ENCODE measurements at places on chromosomes 6 and 20.
A peak's percentile ranks its signal among the peaks of the same experiment; 100 is the strongest.

GRCh38 chr6:45609141-45609638, 231.5 kb upstream of the SUPT3H start:
- peak; percentile 95 for DNase-seq

DNA sequence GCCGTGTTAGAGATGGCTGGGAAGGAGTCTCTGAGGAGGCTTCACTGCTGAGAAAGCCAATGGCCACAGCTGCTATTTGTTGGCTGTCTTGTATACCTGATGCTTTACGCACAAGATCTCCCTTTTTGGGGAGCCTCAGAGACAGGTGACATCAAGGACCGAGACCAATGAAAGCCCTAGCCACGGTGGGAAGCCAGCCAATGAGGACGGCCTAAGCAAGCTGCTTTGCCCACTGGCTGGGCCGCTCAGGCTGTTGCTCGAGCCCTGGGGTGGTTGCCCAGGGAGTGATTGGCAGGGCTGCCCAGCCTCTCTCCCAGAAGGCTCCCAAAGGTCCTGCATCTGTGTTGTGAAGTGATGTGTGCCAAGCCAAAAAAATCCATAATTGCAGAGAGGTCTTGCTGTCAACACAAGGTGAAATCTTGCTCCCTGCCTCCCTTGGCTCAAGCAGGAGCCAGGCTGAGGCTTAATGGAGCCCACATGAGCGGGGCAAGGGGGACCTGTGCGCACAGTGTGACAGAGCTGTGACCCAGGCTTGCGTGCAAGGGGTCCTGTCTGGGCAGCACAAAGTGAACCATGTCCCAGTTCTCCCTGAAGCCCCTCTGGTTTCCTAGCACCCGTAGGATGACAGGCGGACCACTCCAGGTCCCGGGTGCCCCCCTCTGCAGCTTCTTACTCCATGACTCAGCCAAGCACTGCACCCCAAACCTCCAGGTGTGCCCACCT, 4.3 kb downstream of the MMP24OS start:
- no peak for DNase-seq

DNA sequence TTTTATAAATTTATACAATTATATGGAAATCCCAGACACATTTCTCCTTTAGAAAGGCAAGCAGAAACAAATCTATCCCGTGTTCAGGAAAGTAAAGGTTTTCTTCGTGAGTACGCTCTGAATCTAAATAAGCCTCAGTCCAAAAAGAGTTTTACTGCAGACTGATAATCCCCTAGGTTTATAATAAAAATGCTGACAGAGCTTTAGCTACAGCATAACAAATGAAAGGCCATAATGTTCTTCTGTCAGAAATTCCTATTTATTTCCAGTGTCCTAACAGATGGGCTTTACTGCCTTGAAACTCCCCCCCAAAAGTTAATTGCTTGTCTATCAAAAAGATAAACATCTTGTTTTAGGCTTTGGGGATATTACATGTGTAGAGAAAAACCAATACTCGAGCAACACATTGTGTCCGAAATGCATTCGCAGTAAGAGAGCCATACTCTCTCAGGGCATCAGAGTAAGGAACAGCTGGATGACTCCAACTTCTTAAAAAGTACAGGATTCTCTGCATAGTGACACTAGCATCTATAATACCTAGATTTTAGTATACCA, 109.0 kb downstream of the PRKN start:
- DNase-seq = no peak

GRCh38 chr6:139325125-139325524, 33.3 kb upstream of the TXLNB start:
- DNase-seq = no peak

GRCh38 chr20:64077876-64078551, 1.3 kb downstream of the RGS19 start:
- no peak for DNase-seq

GRCh38 chr6:19394687-19395086, 442.5 kb upstream of the ID4 start:
- DNase-seq = no peak

DNA sequence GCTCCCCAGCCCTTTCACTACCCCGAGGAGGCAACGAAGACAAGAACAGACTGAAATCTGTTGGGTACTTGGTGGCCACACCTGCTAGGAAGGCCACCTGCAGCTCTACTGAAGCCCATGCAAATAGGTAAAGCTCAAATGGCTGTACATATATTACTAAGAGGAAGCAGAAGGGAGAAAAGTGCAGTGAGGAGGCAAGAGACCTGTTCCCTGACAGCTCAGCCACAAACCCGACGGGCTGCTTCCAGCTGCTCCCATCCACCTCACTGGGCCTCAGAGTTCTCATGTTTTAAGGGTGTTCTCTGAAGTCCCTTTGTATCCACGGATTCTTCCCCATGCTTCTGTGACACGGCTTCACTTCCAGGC, 24.6 kb downstream of the TRAM2 start:
- DNase-seq = no peak

DNA sequence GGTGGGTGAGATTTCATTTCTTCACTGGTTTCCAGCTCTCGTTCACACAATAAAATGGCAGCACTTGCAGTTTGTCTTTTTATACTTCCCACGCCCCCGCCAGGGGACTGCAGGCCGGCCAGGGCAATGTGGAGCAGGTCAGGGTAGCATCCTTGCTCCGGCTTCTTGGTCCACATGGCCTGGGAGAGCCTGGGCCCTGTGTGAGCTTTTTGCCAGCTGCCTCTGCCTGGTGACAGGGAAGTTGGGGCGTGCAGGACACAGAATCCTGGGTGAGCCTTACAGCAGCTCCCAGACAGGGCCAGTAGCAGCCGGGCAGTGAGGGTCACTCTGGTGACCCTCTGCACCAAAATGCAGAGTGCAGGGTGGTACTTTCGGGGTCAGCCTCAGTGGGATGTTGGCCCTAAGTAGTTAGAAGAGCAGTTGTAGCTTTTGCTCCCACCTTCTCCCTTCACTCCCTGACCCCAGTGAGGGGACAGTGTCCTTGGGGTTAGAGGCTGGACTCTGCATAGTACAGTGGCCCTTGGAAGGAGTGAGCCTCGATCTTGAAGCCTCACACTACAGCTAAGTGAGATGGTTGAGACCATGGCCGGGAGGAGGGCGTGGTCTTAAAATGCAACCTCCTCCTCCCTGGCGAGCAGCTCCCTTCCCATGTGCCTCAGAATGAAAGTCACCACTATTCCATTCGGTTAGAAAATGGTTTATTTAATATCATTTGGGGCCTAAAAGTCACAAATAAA, 23.8 kb downstream of the PYGB start:
- no peak for DNase-seq

GRCh38 chr6:150765067-150765764, 100.3 kb upstream of the MTHFD1L start:
- DNase-seq = no peak

GRCh38 chr20:47032933-47033578, 138.4 kb downstream of the EYA2 start:
- DNase-seq = no peak

- peak; percentile 51 for DNase-seq
These were observed 508.7 kb upstream of the CITED2 start for GRCh38 chr6:139882977-139883728.

GRCh38 chr20:64077094-64077493, 2.2 kb downstream of the RGS19 start:
- no peak for DNase-seq

- DNase-seq = peak; percentile 19
These were observed 118.3 kb downstream of the SLC23A2 start for GRCh38 chr20:4883051-4883450.

GRCh38 chr20:45114465-45115385, at the start of gene WFDC5:
Gene WFDC5 (minus strand): TSS chr20:45115174. CDS start chr20:45115083, 91 bp downstream.
- DNase-seq = no peak

DNA sequence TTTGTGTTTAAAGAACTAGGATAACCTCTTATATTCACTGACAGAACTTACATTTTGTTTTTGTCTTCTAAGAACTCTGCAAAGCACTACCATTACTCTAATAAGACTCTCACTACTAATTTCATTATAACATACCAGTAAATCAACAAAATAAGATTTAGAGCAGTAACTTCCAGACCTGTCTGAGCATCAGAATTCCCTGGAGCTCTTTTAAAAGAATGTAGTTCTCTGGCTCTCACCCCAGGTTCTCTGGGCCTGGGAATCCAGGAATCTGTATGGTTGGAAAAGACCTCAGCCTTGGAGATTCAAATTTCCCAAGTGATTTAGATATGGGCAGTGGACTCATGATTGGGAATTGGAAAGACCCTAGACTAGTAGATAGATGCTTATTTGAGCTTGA, 89.4 kb downstream of the JAG1 start:
- DNase-seq = peak; percentile 66

DNA sequence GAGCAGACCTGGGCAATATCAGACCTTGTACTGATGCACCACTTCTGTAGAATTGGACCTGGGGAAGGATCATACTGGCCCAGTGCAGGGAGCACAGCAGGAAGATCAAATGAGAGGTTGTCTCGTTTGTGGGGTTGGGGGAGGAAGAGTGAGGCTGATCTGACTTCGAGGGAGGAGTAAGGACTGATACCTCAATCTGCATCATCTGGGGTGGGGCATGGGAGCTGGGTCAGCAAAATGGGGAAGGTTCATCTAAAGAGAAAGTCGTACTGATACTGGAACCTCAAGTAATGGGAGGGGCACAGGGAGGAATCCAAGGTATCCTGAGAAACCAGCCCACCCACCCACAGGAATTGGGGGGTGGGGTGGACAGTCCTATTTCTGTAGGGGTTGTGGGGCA, 3.7 kb downstream of the RNF39 start:
- DNase-seq = no peak

- no peak for DNase-seq
These were observed 103.7 kb downstream of the ARID1B start for GRCh38 chr6:156880913-156881312.

- peak; percentile 55 for DNase-seq
These were observed 117.5 kb upstream of the SIRPG start for GRCh38 chr20:1775117-1775516.

- DNase-seq = no peak
These were observed 132.0 kb upstream of the RNF24 start for GRCh38 chr20:4147319-4147718.

DNA sequence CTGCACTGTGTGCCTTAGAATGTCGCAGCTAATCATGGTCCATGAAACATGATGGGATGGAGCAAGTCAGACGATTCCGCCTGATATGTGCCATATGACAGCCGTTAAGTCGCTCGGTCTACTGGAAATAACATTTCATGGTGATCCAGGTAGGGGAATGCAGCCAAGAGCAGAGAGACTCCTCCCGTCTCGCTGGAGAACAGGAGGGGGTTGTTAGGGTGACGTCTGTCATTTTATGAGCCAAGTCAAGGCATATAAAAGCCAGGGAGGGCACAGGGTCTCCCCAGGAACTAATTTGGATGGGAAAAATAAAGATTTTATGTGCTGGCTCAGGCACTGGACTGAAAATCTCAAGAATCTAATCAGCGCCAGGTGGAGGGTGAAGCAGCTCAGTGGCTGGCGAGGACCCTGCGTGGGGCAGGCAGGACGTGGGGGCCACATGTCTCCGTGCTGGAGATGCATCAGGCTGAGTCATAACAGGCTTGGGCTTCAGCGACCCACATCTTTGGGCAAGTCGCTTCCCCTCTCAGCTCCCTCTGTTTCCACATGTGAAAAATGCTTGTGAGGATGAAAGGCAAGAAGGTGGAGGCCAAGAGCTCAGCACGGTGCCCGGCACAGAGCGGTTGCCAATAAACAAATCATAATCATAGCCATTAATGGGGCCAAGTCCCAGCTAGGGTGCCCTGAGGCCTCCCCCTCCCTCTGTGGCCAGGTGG, 234.6 kb downstream of the ANKRD60 start:
- DNase-seq = peak; percentile 38

DNA sequence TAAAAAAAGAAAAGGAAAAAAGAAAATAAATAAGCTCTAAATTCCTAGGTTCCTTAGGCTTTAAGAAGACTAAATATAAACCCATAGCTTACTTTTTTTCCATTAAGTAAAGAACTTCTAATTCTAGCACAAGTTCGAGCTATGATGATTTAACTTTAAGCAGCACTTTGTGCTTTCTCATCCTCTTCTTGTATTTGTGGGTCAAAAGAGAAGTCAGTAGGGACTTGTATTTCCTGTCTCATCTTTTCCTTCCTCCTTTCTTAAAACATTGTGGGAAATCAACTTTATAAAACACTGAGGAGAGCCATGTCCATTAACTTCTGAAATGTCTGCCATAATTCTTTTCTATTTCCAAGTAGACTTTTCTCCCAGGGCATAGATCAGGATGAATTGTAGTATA, 637.7 kb upstream of the CITED2 start:
- no peak for DNase-seq

- no peak for DNase-seq
These were observed 84.6 kb downstream of the ID4 start for GRCh38 chr6:19921786-19922185.

DNA sequence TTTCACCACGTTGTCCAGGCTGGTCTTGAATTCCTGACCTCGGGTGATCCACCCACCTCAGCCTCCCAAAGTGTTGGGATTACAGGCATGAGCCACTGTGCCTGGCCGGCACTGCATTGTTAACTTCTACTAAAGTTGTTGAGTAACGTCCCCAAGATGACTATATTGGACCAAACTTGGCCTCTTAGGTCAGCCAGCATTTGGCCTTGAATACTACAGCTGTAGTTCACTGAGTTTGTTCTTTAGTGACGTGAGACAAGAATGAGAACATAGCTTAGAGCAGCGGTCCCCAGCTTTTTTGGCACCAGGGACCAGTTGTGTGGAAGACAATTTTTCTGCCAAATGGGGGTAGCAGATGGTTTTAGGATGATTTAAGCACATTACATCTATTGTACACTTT, 237.1 kb downstream of the TBC1D7 start:
- DNase-seq = no peak

GRCh38 chr20:35001596-35002362, 46.1 kb downstream of the MYH7B start:
- DNase-seq = no peak

DNA sequence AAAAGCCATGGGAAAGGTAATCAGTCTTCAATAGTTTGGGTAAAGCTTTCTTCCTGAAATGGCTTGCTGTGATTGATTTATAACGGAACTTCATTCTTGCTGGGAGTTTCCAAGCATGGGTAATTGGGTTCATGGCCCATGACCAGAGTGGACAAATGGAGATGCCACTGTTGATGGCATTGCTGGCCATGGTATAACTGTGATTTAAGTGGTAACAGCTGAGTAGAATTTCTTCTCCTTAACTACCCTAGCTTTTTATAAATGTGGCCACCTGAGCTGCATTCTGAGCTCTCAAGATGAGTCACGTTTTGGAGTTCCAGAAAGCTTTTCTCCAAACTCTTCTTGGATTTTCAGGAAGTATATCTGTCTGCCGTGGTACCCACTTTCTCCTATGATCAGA, 39.9 kb upstream of the SNRPB2 start:
- no peak for DNase-seq

DNA sequence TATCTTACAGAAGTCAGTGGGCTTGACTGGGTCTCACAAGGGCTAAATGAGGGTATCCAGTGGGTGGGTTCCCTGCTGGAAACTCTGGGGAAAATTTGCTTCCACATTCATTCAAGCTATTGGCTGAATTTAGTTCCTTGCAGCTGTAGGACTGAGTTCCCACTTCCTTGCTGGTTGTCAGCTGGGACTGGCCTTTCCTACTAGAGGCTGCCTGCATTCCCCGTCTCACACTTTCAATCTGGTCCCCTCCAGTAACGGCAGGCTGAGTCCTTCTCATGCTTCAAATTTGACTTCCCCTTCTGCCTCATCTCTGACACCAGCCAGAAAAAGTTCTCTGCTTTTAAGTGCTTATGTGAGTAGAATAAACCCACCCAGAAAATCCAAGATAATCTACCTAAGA, 4.4 kb downstream of the CSNK2A1 start:
- no peak for DNase-seq

GRCh38 chr20:44888226-44889103, 3.0 kb downstream of the YWHAB start:
- peak; percentile 11 for DNase-seq

Data from EH (cell line).